ENCODE measurements at places on chromosomes 3 and 15.
A peak's percentile ranks its signal among the peaks of the same experiment; 100 is the strongest.

- no peak for DNase-seq
Measured at GRCh38 chr3:138124706-138125355, 7.4 kb downstream of the A4GNT start.

- DNase-seq = no peak
Measured at GRCh38 chr3:106229495-106230278, 360.9 kb upstream of the CBLB start.

- DNase-seq = peak; percentile 82
Measured at GRCh38 chr3:169662132-169662842, 1.2 kb downstream of the MECOM start.

DNA sequence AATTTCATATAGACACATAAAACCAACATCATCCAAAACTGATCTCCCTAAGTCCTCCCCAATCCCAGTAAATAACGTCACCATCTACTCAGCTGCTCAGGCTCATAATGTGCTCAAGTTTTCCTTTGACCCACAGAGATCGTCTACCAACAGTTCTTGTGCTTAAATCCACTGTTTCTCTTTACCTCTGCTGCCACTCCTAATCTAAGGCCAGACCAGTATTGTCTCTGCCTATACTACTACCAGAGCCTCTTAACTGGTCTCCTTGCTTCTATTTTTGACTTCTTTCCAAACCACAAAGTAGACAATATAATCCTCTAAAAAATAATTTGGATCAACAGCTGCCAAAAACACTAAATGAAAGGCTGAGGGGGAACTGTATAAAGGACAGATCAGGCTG lies 65.3 kb downstream of the CLASP2 start:
- no peak for DNase-seq

- no peak for DNase-seq
Measured at GRCh38 chr3:129747136-129747535, 140.7 kb upstream of the PLXND1 start.

DNA sequence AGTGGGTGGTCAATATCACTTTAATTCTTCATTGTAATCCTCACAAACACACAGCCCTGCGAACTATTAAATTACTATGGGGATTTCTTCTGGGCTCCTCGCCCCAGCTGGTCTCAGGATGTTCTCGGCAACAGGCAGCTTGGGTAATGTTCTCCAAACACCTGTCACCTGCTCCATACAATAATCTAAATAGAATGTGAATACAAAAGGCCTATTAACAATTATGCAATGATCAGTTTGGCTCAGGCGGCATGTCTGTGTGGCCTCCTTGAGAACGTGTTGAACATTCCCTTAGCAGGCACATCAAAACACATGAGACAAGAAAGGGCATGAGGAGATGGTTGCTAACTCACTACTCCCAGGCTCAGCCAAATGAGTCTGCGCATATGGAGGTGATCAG lies 158.6 kb upstream of the KBTBD8 start:
- DNase-seq = no peak

DNA sequence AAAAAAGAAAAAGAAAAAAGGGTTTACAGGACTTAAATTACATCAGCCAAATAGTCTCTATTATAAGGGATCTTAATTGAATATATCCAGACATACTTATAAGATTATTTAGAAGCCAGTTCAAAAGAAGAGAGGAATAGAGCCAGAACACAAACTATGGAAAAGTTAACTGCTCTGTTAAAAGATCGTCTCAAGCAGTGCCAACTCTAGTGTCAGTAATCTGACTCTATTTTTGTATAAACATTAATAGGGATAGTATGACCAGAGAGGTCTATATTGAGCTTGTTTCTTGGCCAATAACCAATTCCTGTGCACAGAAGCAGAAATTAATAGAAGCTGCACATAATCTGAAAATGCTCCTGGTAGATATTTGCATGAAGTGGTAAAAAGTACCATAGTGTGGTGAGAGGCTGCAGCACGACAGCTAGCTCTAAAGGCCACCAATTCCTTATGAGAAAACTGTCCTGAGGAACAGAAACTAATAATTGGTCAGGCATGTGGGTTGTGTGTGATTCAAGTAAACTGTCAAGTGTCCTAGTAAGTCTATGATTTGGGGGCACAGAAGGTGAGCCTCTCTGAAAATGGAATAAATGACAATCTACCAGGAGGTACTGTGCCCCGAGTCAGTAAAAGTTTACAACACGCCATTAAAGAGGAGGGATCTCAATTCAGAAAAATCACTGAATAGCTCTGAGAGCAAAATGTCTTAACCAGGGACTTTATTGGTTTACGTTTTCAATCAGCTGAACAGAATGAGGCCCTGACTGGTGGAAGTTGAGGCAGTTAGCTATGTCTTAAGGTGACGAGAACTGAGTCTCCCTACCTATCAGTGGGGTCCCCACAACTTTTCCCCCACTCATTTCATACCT lies 51.5 kb upstream of the NANOGP8 start:
- no peak for DNase-seq

DNA sequence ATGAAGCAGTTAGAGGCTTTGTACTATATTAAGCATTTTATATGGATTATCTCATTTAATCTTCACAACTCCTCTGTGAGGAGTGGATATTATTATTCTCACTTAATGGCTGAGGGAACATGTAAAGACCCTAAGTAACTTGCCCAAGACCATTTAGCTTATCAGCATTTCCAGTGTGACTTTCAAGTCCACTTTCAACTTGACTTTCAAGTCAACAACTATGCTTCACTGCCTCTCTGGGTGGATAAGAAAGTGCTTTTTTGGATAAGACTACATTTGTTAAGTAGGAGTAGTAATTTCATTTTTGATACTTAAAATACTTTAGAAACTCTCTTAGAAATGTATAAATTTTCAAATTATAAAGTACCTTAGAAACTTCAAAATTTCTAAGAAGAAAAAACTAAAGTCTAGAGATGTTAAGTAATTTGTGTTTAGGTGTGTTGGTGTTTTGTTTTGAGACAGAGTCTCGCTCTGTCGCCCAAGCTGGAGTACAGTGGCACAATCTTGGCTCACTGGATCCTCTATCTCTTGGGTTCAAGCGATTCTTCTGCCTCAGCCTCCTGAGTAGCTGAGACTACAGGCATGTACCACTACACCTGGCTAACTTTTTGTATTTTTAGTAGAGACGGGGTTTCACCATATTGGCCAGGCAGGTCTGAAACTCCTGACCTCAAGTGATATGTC lies 71.8 kb downstream of the MINDY2 start:
- DNase-seq = no peak

DNA sequence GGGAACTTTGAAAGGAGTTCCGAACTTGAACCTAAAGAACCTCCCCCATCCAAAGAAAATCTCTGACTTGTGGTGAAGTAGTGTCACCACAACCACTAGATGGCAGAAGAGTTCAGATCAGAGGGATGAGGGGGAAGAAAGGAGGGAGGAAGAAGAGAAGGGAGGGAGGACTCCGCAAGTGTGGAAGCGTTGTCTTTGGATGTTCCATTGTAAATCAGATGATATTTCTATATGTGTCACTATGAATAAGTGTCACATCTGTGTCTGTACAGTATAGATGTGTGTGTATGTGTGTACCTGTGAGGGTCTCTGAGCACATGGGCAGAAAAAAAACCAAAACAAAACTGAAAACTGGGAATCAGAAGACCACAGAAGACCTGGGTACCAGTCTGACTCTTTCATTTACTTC lies 16.9 kb downstream of the SLC24A1 start:
- DNase-seq = peak; percentile 63

DNA sequence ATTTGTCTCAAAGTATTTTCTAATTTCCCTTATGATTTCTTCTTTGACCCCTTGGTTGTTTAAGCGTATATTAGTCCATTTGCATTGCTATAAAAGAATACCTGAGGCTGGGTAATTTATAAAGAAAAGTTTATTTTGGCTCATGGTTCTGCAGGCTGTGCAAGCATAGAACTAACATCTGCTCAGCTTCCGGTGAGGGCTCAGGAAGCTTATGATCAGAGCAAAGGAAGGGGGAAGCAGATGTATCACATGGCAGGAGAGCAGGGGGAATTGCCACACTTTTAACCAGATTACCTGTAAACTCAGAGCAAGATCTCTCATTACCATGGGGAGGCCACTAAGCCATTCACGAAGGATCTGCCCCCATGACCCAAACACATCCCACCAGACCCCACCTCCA lies 148.2 kb downstream of the PDE8A start:
- DNase-seq = no peak

- DNase-seq = no peak
Measured at GRCh38 chr3:9879830-9880549, at the start of gene CIDEC. Gene CIDEC (minus strand): TSS chr3:9880253. CDS start chr3:9878486, 1,767 bp downstream.

DNA sequence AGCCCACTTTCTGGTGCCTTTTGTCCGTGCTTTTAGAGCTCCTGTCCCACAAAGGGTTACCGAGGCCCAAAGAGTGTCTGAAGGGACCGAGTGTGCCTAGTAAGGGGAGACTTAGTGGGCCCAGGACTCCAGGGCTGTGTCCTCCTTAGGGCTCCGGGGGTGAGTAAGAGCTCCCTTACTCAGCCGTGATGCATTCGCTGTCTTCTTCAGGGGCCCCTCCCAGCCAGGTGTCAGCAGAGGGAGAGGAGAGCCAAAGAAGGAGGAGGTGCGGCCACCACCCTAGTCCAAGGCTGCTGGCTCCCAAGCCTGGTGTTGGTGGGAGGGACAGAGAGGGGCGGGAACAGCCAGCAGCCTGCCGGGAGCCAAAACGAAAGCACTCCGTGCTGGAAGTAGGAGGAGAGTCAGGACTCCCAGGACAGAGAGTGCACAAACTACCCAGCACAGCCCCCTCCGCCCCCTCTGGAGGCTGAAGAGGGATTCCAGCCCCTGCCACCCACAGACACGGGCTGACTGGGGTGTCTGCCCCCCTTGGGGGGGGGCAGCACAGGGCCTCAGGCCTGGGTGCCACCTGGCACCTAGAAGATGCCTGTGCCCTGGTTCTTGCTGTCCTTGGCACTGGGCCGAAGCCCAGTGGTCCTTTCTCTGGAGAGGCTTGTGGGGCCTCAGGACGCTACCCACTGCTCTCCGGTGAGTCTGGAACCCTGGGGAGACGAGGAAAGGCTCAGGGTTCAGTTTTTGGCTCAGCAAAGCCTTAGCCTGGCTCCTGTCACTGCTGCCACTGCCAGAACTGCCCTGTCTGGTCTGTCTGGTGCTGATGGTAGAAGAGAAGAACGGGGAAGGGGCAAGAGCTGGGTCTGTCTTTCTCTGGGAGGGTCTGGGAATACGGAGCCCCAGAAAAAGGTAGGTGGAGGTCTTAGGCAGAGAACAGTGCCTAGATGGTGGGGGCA lies at the start of gene IL17RC:
IL17RC (plus strand) TSS at position 365 of the 947 bp plus-strand sequence; CDS start at position 583, 218 bp downstream.
- DNase-seq = peak; percentile 76

- no peak for DNase-seq
Measured at GRCh38 chr3:196149375-196149774, 61.8 kb downstream of the ZDHHC19 start.

DNA sequence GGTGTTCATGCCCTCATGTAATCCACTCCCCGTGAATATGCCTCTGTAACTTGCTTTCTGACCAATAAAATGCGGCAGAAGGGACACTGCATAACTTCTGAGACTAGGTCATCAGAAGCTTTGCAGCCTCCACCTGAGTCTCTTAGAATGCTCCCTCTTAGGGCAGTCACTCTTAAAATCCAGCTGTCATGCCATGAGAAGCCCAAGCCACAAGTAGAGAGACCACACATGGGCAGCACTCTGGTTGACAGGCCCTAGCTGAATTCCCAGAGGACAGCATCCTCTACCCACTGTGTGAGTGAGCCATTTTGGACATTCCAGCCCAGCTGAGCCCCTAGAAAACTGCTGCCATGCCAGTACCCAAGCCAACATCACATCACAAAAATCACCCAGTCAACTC lies 41.4 kb downstream of the SCAPER start:
- DNase-seq = no peak

DNA sequence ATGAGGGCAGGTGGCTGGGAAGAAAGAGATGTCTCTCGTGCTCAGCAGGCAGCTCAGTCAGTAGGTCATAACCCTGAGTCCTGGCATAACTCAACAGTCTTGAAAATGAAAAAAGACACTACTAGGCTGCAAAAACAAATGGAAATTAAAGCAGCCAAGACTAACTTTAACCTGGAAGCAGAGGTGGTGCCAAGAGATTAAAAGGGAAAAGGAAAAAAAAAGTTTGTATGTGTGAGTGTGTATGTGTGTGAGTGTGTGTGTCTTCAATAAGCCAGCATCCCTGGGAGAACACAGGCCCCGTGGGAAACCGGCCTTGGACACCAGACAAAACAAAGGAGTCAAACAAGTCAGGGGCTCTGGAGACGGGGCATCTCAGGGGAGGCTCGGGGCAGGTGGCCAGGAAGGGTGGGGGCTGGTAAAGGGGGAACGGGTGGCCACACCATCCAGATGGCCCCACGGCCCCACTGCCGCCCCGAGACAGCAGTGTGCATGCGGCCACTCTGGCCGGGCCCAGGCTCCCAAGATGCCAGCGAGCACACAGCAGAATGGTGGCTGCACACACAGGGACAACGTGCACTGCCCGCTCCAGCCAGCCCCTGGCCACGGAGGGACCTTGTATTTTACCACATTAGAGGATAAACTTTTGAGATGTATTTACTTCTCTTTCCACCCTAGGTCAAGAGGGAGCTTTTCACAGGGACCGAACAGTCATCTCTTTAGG lies 23.8 kb downstream of the CYFIP1 start:
- DNase-seq = no peak

GRCh38 chr3:19815805-19816204 lies 118.2 kb downstream of the EFHB start:
- DNase-seq = no peak

GRCh38 chr3:193552923-193553322 lies 1.8 kb downstream of the ATP13A4 start:
- DNase-seq = no peak

GRCh38 chr15:92625251-92625980 lies 30.2 kb downstream of the FAM174B start:
- no peak for DNase-seq

GRCh38 chr3:107260207-107260606 lies 117.0 kb upstream of the CCDC54 start:
- DNase-seq = no peak

DNA sequence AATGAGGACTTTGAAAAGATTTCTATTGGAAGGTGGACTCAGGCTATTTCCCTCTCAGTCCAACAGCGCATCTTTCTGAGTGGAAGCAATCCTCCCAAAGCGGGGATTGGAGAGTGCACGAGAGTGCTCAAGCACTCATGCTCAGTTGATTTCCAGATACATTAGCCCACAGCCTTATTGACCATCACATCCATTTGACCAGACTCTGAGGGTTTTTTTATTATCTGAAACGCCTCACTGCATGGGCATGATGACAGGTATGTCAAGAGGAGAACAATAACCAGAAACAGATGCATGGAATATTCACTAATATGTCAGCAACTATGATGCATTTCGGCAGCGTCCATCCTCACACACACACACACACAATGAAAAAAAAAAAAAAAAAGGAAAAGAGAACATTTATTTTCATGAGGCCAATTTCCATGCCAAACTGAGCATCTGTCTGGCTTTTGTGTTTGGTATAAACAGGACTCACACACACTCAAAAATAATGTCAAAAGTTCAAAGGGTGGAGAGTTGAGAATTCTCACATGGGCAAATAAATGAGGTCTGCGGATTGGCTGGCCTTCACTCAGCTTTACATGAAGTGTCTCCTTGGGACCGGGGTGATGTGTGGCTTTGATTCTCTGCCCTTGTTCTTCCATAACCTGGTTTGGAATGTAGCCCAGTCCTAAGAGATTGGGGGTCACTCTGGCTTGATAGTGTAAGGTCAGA lies 371.6 kb downstream of the MCTP2 start:
- DNase-seq = no peak

Measured in NCI-H510A treated with DMSO at 0.1 percent for 48 hours (cell line).